ENCODE measurements at places on chromosomes 16 and 17. TPM values are rescaled to one million over a fixed set of nuclear protein-coding genes. Genes with fewer than 3 reads are reported as not detected.

The TBC1D16 gene
- 16.7 TPM for total RNA-seq

The CD300LB gene
- not detected for total RNA-seq

DNA sequence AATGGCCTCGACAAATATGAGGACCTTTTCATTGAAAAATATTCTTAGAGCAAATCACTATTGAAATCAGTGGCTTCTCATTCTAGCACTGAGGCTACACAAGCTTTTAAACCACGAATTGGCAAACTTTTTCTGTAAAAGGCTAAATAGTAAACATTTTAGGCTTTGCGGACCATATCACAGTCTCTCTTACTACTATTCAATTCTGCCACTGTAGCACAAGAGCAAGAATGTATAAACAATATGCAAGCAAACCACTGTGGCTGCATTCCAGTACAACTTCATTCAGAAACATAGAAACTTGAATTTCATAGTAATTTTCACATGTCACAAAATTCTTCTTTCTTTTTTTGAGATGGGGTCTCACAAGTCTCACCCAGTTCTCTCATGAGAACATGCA is 49.1 kb downstream of the PHLPP2 start:
- peak; percentile 49 for DNase-seq

DNA sequence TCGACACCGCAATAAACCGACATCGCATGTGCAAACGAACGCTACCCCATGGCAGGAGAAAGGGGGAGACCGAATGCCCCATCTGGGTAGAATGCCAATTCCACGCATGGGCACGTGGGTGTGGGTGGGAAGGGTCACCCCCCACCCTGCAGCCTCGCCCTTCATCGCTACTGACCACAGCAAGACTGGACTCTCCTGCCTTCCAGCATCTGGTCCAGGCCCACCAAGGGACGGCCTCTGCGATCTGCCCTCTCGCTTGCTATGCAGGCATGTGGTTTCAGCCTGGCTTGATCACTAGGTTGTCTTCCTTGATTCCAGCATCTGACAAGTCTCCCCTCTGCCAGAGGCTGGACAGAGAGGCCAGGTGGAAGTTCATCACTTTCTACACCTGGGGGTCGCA is 159.3 kb downstream of the C16orf78 start:
- no peak for DNase-seq

DNA sequence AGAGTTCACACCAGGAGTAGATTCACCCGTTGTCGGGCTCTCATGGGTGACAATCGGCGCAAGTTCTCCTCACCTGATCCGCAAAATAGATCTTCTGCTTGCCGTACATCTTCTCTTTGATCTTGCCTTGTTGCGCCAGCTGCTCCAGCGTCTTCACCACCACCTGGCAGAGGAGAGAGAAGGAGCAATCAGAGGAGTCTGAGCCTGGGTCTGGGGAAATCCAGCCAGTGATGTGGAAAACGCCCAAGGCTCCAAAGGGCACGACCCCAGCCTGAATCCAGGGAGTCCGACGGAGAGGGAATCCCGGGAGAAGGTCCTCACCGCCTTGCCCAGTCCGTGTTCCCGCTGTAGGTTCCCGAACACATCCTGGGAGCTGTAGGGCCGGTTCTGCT is 393 bp downstream of the PSMC3IP start:
- no peak for DNase-seq

Measured in IMR-90 (cell line).